Glutamatergic neuron (in vitro differentiated cells): ENCODE measurements at places on chromosomes 16 and 17. TPM values are rescaled to one million over a fixed set of nuclear protein-coding genes. Genes with fewer than 3 reads are reported as not detected.

Gene CARHSP1
- total RNA-seq: 180 TPM

Gene TMEM88
- total RNA-seq: 23.7 TPM

Gene FOXN1
- not detected for total RNA-seq

Gene MRPS34
- 75.1 TPM for total RNA-seq

Gene CD19
- total RNA-seq: 0.27 TPM

Gene GRIN2A
- 6.8 TPM for total RNA-seq

Gene TBC1D3E
- total RNA-seq: not detected

Gene TGFB1I1
- 19.2 TPM for total RNA-seq

Gene KRT20
- total RNA-seq: not detected

Gene OTOA
- total RNA-seq: not detected

Gene KCTD2
- 23.4 TPM for total RNA-seq
